Left ventricle myocardium inferior (tissue), 1 donor: ENCODE measurements at places on chromosomes 1 and 21. TPM values are rescaled to one million over a fixed set of nuclear protein-coding genes. Genes with fewer than 3 reads are reported as not detected.
A peak's percentile ranks its signal among the peaks of the same experiment; 100 is the strongest.

Gene SGIP1
- total RNA-seq: 9.0 TPM

- DNase-seq: no peak
Observed at GRCh38 chr1:32865639-32866405, 4.9 kb downstream of the FNDC5 start.

Gene TXNDC12
- total RNA-seq: 25.7 TPM

DNA sequence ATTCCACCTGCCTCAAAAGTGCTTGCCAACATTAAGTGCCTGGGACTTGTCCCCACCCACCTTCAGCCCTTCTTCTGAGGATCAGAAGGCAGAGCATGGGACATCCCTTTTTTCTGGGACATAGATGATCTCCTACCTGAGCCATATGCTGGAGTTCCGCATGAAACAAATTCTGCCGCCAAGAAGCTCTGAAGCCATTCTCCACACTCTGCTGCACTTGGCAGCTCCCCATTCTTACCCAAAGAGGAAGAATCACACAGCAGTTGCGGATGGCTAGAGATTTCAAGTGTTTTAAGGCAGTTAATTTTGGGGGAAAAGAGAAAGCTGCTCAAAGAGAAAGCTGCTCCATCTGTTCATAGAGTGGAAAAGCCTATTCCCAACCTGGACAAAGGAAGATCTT, 197.3 kb upstream of the COA6 start:
- no peak for DNase-seq

GRCh38 chr1:155859881-155860871, 809 bp downstream of the SYT11 start:
- peak; percentile 88 for DNase-seq

- DNase-seq: no peak
Observed at GRCh38 chr1:14955976-14956375, 197.6 kb upstream of the TMEM51 start.

- no peak for DNase-seq
Observed at GRCh38 chr1:24892188-24893153, 37.6 kb downstream of the RUNX3 start.

Gene S100A2
- 2.7 TPM for total RNA-seq

DNA sequence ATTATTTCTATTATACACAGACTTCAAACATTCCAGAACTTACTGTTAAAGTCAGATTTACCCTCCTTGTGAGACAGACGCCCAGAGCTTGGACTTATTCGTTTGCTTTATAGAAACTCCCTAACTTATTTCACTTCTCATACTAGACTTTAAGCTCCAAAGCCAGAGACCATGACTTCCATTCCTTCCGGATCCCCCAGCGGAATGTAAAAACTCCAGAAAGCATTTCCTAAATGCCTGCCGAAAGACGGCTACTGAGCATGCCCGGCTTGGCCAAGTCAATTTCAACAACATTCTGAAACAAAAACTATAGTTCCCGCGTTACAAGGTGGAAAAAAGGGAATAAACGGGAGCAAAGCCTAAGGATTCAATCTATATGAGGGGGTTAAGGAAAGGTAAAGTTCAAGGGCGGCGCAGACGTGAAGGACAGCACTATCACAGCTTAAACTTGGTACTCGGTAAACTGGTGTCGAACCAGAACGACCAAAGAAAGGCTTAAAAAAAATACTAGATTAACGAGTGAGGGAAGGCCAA, 1.1 kb downstream of the USP48 start:
- no peak for DNase-seq

GRCh38 chr21:36030581-36031189, 29.6 kb downstream of the SETD4 start:
- DNase-seq: no peak

GRCh38 chr1:169060043-169060722, 46.3 kb upstream of the ATP1B1 start:
- DNase-seq: no peak

Gene MX1
- 8.8 TPM for total RNA-seq

GRCh38 chr1:245110406-245110805, 44.4 kb upstream of the KIF26B start:
- no peak for DNase-seq

- DNase-seq: no peak
Observed at GRCh38 chr21:44722731-44723130, 11.4 kb upstream of the TSPEAR start.

DNA sequence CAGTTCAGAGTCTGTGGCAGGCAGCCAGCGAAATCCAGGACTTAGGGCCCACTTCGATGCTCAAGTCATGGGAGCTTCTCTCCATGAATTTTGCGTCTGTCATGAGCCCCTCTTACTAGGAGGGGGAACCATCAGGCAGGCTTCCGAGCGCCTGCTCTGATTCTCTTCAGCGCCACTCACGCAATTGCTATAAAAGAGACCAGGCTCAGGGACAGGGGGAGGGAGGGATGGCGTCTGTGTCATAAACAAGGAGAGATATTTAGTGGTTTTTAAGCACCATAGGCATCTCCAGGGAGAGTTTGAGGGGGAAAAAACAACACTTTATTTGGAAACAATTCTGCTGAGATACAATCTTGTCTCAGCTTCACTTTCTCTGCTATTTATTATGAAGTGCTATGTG, 60.6 kb downstream of the NAV1 start:
- DNase-seq: no peak

DNA sequence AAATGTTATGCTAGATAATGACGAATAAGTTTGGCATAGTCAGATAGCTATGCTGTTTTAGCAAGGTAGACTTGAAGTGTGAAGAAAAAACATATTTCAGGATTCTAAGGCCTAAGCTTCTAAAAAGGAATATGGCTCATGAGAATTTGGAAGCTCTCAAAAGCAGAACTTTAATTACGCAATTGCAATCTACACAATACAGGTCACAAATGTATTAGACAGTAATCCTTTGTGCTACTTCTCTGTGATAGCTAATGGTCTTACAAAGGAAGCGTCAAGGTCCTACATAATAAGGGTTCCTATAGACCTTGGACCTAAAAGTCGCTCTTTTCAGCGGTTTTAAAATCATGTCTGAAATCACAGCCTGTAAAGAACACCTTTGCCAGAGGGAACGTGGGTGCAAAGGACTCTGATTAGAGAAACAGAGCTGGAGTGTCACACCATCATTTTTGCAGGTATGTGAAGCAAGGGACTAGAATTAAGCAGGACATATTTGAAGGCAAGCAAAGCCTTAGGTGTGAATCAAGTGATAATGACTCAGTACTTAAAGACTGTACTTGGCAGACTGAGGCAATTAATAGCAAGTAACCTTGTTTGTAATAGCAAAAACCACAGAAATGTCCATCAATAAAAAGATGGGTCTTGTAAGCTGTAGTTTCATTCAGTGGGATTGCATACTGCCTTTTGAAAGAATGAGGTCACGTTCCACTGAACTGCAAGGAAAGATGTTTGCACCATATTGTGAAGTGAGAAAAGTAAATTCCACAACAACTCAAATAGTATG, 420.2 kb downstream of the KCTD3 start:
- DNase-seq: no peak

- no peak for DNase-seq
Observed at GRCh38 chr1:79667848-79668696, 661.5 kb upstream of the ADGRL4 start.

Gene HSPG2
- 257 TPM for total RNA-seq

GRCh38 chr1:38138498-38139233, 92.1 kb upstream of the POU3F1 start:
- peak; percentile 84 for DNase-seq

- DNase-seq: no peak
Observed at GRCh38 chr1:198937231-198938031, 298.6 kb downstream of the PTPRC start.

DNA sequence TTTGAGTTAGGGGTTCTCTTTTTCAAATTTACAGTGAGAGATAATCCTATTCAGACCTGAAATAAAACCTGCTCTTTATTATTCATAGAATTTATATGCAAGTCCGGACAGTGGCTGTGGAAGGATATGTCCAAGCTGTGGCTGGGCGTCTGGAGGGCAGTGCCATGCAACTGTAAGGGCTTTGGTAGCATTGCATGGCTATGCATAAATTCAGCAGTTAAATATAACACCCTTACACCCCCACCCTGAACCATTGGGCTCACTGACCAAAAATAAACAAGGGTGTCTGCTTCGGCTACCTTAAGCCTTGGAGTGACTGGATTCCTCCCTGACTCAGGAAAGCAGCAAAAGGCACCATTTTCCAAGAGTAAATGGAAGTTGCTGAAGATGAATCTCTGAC, 5.4 kb downstream of the CHTOP start:
- DNase-seq: no peak

Gene ABCG1
- 8.7 TPM for total RNA-seq
